Hepatic stellate cell (primary cell): ENCODE measurements at places on chromosomes 16 and 17.
A peak's percentile ranks its signal among the peaks of the same experiment; 100 is the strongest.

GRCh38 chr17:6047966-6048365 lies 22.2 kb upstream of the WSCD1 start:
- no peak for DNase-seq

DNA sequence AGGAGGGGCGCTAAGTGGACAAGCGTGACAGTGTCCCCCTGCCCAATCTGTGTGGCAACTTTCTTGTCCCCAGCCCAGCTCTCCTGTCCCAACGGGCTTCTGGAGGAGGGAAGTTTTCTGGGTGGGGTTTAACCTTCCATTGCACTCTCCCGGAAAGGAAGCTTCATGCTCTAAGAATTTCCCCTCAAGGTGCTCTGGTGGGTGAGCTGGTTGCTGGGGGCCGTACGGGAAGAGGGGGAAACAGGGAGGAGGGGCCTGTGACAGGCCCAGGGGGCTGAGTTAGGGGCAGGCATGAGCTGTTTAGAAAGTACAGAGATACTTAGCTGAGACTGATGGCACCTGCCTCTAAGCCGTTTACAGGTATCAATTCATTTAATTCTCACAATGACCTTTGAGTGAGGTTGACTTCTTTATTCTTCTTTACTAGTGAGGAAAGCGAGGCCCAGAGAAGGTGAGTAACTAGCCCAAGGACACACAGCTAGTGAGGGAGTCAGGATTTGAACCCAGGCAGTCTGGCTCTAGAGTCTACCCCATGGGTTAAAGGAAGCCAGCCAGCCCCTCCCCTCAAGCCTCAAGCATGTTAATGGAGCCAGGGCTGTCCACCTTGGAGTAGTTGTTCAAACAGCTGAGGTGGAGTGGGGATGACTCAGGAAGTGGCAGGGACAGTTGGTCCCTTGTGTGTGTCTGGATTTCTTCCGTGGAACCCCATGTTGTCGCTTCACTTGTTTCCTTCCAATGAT lies 18.9 kb downstream of the ADGRG1 start:
- no peak for DNase-seq

GRCh38 chr16:87297918-87298631 lies 19.1 kb downstream of the C16orf95 start:
- DNase-seq = peak; percentile 72

- DNase-seq = no peak
Measured at GRCh38 chr16:21197112-21197511, 14.3 kb downstream of the ZP2 start.

DNA sequence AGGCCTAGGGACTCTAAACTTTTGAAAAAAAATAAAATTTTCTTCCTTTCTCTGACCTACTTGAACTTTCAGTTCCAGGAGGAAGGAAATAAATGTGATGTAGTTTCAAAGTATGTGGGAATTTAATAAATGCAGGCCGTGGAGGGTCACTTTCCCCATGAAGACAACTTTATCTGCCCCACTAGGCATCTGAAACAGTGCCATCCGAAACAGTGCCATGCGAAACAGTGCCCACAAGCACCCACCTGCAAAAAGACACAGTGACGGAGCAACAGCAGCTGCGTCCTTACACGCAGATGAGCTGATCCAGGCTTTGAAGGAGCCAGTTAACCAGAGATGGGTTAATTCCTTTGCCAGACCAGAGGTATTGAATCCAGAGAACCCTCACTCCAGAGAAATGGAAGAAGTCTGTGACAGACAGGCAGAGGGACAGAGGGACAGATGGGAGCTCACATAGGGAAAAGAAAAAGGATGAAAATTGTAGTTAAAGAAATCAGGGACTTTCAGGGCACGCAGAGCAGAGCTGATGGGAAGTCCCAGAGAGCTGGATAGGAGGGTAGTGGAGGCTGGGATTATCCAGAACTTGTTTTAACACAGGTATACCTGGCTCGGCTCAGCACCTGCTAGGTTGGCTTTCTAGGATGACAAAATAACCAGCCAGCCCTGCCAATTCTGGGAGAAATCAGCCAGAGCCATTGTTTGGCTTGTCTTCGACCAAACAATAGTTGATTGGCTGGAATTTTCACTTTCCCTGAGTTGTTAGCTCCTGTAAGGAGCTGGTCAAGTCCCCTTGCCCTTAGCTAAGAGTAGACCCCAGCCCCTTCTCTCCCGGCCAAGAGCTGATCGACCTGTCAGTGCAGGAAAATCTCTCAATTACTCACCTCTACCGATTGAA lies 17.1 kb upstream of the HOXB13 start:
- DNase-seq = no peak

DNA sequence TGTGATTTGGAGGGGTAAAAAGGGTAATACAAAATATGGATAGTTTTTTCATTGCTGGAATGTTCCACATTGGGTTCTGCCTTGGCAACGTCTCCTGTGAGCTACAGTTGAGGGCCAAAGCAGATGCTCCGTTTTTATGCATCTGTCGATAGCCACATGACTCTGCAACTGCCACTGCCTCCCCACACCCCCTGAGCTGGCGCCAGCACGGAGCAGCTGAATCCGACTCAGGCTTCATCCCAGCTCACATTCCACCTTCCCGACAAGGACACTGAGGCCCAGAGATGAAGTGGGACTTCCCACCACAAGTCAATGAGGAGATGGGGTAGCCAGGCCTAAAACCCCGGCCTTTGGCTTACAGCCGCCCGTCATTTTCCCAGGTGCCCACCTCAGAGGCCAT lies 334.1 kb downstream of the CDH13 start:
- DNase-seq = no peak

DNA sequence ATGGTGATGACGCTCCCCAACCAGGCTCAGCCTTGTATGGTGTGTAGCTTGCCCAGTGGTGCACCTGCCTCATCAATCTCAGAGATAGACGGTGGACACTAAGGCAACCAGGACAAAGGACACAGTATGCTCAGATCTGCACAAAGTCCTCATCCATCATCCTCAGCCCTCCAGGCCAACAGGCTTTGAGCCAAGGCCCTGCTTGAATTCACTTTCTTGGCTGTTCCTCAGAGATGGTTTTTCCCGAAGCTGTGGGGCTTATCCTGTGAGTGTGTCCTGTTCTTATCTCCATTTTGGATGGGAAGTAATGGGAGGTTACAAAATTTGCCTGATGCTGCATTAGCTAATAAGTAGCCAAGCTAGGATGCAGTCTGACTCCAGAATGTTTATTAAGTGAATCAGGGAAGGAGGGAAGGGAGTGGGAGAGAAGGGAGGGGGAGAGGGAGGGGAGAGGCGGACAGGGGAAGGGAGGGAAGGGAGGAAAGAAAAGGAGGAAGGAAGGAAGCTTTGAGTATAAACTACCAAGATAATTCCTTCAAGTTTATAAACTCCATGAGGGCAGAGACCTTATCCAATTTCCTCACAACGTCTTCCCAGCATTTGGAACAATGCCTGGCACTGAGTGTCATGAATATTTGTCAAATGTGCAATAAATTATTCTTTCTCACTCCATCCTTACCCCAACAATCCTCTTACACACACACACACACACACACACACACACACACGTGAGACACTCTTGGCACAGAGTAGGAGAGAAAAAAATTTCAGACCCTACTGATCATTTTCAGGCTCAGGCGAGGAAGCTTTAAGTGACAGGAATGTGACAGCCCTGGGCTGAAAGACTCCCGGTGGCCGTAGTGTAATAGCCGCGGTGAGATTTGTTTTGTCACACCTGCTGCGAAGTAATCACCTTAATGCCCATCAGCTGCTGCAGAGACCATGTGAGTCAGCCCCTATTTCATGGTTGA lies 84.3 kb downstream of the BMERB1 start:
- DNase-seq = peak; percentile 41

GRCh38 chr16:73043828-73044467 lies 4.0 kb downstream of the ZFHX3 start:
- DNase-seq = peak; percentile 81

DNA sequence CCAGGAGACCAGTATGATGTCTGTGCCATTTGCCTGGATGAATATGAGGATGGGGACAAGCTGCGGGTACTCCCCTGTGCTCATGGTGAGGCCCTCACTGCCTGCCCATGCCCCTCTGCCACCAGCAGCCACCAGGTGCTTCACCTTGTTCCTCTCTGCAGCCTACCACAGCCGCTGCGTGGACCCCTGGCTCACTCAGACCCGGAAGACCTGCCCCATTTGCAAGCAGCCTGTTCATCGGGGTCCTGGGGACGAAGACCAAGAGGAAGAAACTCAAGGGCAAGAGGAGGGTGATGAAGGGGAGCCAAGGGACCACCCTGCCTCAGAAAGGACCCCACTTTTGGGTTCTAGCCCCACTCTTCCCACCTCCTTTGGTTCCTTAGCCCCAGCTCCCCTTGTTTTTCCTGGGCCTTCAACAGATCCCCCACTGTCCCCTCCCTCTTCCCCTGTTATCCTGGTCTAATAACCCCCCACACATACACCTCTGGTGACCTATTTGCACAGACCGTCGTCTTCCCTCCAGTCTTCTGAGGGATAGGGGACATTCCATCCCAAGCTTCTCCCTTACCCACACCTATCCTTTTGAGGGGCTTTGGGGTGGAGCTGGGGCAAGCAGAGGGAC lies 3.7 kb downstream of the PFN1 start:
- DNase-seq = no peak

- no peak for DNase-seq
Measured at GRCh38 chr16:80883816-80884215, 79.4 kb upstream of the CDYL2 start.

DNA sequence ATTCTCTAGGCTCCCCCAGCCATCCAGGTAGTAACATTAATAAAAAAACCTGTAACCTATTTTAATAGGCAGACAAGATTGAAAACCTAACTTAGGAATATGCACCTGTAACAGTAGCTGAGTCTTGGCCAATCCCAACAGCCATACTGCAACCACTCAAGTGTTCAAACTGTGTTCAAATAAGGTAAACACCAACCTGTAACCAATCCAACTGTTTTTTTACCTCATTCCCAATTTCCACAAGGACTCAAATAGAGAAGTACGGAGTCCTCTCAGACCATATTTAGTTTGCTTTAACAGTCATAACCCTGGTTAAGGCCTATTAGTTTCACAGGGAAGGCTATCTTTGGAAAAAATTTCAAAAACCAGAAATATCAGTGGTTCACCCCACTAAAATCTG lies 40.4 kb upstream of the NOS2 start:
- no peak for DNase-seq
